ENCODE measurements at places on chromosomes 6 and 20.

DNA sequence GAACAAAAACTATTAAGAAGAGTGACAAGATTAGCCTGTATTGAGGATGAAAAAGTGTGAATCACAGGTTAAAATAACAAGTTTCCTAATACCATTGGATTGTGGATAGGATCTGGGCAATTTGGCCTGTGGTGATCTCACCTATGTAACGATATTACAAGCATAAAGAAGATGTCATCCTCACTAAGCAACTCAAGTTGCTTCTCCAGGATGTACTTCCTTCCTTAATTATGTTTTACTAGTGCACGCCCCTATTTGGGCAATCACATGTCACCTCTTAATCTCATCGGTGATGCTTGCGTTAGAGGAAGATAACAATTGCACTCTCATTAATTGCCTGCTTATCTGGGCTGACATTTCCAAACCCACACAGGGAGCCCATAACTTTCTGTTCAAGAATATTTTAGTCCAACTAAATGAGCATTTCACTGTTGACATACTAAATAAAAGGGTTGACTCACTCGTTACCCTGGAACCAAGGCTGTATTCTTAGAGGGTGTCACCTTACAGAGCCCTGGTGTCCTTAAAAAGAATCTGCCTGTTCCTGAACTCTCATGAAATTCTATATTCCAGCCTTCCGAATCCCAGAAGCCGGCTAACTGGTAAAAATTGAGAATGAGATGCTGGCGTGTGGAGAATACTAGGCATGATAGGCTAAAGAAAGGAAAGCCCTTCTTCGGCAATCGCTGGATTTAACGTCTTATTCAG lies 88.2 kb upstream of the ATXN1 start:
- DNase-seq: no peak

DNA sequence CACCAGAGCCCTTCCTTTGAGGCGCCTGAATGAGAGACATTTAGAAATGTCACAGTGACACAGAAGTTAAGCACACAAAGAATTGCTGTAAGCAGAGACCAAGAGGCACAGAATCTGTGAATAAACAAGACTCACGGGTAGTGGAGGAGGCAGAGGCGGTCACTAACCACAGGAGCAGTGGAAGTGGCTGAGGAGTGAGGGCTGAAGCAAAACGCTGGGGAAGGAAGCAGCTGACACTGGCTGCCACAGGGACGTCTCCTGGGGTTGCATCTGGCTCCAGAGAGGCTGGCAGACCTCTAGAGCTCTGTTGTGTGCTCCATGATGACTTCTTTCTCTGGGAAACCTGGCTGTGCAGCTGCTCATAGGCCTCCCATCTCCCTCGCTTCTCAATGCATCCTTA lies 65.0 kb upstream of the SLC2A12 start:
- DNase-seq: no peak

- DNase-seq: no peak
Measured at GRCh38 chr6:151167034-151167433, 72.7 kb upstream of the AKAP12 start.

DNA sequence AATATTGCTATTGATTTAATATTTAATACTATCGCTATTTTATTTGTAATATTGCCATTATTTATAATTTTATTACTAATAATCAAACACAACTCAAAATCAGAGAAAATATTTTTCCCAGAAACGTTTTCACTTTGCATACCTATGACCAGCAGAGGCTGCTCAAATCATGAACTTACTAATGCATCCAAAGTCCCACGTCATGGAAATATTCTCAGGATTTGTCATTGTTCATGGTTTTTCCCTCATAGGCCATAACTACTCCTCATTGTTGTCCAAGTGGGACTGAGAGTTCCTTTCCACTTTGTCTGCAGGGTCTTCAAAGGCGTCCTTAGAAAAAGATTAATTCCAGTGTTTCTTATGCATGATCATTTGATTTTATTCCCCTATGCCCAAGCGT lies 344.8 kb downstream of the THBS2 start:
- DNase-seq: no peak

- no peak for DNase-seq
Measured at GRCh38 chr6:100731411-100731810, 149.7 kb downstream of the ASCC3 start.

DNA sequence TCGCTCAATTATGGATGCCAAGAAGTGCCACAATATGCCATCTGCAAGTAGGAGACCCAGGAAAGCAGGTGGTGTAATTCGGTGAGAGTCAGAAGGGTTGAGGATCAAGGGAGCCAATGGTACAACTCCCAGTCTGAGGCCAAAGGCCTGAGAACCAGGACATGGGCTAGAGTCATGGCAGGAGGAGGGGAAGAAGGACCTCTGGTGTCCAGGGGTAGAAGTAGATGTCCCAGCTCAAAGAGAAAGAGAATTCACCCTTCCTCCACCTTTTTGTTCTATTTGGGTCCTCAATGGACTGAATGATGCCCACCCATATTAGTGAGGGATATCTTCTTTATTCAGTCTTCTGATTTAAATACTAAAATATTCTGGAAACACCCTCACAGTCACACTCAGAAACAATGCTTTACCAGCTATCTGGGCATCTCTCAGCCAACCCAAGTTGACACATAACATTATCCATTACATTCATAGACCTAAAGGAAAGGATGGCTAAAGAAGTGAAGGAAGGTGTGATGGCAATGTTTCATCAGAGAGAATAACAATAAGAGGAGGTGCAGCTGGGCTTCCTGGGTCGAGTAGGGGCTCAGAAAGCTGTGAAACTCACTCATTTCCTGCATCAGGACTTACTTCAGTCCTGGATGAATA lies 21.2 kb upstream of the HLA-DQA1 start:
- DNase-seq: no peak

DNA sequence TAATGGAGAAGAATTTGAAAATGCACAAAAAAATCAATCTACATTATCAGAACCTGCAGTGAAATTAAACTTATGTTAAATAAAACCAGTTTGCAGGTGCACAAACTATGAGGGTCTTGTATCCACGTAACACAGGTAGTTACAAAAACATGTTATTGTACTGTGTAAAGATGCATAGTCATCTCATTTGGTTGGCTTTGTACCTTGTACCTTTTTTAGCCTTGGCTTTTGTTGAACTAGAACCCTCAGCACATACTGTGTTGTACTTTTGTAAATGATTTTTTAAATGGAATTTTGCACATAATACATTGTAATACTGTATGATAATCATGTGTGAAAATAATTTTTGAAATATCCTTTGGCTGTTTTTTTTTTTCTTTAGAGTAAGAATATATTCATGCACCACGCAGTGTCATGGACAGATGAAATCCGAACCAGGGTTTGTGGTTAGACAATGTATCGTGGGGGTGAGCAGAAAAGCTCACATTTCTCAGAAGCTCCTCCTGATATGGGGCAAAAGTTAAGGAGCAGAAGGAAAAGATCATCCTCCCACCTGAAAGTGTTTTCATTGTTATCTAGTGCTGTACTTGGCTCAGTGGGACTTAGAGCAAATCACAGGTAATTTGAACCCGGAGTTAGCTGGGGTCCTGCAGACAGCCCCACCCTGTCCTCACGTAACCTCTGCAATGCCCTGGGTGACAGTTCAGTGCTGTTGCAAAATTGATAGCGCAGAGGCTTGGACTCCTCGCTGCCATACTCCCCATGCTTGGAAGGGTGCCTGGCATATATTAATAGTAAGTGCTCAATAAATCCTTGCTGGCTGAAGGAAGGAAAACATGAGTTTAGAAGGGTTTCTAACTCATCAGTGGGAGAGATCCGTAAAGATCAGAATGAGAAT lies 14.8 kb upstream of the NAA20 start:
- no peak for DNase-seq

DNA sequence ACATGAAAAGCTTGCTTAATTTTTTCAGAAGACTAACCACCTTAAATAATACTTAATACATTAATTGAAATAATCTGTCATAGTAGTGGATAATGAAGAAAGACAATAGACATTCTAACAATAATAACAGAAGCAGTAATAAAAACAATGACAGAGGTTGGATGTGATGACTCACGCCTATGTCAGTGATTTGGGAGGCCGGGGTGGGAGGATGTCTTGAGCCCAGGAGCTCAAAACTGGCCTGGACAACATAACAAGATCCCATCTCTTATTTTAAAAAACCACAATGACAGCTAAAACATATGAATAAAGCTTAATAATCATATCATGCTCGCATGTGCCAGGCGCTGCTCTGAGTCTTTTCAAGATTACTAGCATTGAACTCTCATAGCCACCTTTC lies 105.5 kb downstream of the IPCEF1 start:
- DNase-seq: no peak

DNA sequence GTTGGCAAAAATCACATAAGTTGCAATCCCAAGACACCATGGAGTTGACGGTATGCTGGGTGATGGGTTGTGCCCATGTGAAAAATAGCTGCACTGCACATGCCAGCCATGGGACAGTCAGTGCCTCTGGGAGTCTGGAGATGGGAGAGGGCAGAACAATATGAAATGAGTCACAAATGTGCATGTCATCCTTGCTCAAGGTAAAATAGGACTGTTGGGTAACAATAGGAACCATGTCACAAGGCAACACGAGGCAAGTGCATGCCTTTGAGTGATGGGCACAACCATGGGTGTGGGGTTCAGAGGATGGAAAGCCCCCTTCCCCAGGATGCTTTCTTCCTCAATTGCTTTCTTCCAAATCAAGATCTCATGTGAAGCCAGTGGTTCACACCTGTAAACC lies 70.5 kb upstream of the PIM1 start:
- DNase-seq: no peak

GRCh38 chr6:30894381-30894780 lies 10.1 kb downstream of the DDR1 start:
- DNase-seq: no peak

DNA sequence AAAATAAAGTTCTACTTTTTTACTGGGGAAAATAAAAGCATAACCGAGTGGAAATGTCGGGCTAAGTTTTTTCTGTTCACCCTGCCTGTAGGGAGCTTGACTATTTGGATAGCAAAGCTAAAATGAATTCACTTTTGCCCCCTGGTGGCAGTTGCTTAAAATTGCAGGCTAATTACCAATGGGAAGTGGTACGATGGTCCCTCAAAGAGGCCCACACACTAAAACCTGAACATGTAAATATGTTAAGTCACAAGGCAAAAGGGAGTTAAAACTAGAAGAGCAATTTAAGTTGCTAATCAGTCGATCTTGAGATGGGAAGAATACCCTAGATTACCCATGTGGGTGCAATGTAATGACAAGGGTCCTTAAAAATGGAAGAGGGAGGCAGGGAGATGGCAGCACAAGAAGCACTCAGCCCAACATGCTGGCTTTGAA lies 916 bp upstream of the SUN5 start:
- no peak for DNase-seq

- DNase-seq: no peak
Measured at GRCh38 chr20:37839432-37839827, 63.5 kb upstream of the VSTM2L start.

GRCh38 chr6:84811351-84811750 lies 47.0 kb upstream of the TBX18 start:
- no peak for DNase-seq

DNA sequence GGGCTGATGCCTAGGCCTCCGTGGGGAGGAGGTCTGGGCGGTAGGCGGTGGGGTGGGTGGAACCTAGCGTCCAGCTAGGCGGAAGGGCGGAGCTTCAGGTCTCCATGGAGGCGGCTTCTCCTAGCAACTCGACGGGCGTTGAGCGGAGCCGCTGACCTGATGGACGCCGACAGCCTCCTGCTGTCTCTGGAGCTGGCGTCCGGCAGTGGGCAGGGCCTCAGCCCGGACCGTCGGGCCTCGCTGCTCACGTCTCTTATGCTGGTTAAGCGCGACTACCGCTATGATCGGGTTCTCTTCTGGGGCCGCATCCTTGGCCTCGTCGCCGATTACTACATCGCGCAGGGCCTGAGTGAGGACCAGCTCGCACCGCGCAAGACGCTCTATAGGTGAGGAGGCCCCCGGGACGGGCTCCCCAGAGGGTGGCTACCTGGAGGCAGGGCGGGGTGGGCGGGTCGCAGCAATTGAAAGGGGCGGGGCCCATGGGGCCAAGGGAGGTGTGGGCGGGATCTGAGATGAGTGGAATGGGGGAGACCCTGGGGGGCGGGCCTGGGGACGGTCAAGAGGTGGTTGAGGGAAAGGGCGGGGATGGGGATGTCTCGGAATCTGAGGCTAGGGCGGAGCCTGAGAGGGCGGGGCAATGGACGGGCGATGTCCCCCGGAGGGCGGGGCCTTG lies at the start of gene RSPH9:
RSPH9 (plus strand) TSS at position 97 of the 673 bp plus-strand sequence; CDS start at position 160, 63 bp downstream.
- DNase-seq: peak; percentile 84

DNA sequence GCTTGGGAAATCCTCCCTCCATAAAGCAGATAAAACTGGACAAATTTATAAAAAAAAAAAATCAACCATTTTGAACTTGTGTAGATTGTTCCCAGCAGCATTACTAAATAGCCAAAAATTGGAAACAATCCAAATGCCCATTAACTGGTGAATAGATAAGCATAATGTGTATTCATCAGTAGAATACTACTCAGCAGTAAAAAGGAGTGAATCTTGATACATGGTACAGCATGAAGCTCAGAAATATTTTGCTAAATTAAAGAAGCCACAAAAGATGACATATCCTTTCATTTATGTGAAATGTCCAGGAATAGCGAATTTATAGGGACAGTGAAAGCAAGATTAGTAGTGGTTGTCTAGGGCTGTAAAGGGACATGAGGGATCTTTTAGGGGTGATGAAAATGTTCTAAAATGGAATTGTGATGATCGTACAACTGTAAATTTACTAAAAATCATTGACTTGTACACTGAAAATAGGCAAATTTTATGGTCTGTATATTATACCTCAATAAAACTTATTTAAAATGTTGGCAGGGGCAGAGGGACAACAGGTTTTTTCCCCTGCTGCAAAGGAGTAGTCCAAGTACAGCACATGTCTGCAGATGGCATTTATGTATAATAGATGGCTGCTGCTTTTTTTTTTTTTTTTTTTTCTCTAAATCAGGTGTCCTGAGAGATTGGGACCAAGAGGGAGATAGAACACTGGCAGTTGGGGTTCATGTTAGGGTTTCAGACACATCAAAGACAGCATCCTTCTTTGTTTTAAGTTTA lies 59.5 kb downstream of the CBFA2T2 start:
- DNase-seq: no peak

GRCh38 chr20:2224368-2224639 lies 71.5 kb upstream of the TGM3 start:
- DNase-seq: no peak

DNA sequence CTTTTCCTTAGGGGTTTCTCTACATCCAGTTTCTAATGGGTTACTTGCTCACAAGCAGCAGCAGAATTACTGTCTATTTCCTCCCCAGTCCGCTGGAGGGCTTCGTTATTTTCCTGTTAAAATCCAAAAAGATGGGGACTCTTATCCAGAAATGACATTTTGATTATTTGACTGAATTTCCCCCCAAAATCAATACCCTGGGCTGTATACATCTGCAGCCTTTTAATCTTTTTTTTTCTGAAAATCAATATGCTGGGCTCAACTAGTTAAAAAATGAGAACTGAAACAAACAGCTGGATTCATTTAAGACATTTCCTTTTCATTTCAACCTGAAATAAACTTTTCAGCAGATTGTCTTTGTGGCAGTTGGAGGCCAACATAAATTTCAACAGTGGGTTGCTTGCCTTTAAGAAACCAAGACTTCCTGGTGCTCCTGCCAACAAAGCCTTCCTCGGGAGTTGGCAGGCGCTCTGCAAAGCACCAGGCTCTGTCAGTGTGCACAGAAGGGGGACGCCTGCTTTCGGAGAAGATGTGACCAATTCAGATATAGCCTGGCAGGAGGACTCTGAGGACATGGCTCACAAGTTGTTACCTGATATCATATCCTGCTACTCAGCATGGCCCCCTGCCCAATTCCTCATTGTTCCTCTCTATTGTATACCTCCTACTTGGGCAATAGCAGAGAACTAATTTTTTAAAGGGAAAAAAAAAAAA lies 204.7 kb upstream of the ARG1 start:
- DNase-seq: no peak

Measured in neuronal stem cell (in vitro differentiated cells).